Non-pigmented ciliary epithelial cell (primary cell): ENCODE measurements at places on chromosomes 13 and 19.

DNA sequence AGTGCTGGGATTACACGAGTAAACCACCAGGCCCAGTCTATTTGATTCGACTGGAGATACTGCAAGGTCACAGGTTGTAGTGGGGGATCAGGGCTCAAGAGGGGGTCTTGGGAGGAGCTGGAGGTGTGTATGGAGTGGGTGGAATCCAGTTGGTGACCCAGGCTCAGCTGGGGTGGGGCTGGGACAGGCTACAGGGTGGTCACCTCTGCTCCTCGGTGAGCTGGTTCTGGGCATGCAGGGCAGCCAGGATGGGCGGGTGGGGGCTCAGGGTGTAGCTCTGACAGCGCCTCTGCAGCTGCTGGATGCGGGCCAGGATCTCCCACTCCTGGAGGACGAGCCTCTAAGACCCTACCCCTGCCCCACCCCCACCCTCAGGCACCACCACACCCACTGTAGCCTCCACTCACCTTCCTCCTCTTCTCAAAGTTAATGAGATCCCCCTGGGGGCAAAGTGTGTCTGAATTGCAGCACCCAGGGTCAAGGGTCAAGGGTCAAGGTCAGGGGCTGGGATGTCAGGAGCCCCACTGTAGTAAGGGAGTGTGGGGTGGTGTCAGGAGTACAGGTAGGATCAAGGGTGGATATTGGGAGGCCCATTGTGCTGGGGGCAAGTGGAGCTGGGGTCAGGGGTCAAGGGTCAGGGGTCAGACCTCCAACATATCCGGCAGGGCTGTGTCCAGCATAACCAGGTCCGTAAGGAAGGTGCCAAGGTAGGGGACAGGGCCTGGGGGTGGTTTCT lies 17.1 kb downstream of the RGL3 start:
- no peak for DNase-seq

DNA sequence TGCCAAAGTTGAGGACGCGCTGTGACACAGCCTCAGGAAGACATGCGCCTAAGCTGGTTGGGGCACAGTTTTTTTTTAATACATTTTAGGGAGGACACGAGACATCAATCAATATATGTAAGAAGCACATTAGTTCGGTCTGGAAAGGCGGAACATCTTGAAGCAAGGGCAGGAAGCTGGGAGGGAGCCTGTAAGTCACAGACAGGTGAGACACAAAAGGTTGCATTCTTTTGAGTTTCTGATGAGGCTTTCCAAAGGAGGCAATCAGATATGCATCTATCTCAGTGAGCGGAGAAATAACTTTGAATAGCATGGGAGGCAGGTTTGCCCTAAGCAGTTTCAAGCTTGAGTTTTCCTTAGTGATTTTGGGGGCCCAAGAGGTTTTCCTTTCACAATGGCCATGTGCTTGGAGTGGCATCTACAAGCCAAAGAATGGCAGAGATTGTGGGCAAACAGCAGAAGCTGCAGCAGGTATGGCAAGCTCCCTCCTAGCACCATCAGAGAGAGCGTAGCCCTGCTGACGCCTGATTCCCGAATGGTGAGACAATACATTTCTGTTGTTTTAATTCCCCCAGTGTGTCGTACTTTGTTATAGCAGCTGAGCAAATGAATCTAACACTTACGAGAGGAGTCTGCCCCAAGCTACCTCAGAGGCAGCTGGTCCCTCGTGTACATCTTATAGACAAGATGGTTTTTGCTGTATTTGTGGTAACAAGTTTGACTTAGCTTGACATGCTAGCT lies 99.5 kb upstream of the TMTC4 start:
- no peak for DNase-seq

DNA sequence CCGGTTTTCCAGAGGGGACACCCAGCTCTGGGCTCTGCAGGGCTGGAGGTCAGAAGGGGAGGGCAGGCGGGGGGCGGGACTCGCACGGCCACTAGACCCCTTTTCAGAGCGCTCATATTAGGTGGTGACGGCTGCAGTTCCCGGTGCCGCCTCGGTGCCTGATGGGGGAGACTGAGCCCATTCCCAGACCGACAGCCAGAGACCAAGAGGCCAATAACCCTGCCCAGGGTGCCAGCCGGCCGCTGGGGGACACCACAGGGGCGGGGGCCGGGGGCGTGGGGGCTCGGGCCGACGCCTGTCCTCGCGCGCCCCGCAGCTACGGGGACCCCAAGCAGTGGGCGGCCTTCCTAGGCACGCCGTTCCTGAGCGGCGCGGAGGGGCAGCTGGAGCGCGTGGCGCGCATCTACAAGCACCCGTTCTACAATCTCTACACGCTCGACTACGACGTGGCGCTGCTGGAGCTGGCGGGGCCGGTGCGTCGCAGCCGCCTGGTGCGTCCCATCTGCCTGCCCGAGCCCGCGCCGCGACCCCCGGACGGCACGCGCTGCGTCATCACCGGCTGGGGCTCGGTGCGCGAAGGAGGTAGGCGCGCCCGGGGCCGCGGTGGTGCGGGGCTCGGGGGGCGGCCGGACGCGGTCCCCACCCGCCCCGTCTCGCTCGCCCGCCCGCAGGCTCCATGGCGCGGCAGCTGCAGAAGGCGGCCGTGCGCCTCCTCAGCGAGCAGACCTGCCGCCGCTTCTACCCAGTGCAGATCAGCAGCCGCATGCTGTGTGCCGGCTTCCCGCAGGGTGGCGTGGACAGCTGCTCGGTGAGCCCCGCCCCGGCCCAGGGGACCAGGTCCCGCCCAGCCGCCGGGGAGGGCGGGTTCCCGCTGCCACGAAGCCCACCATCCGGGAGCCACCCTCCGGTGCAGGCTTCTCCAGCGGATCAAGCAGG lies 2.4 kb downstream of the TIMM13 start:
- peak; percentile 18 for DNase-seq

GRCh38 chr19:1606138-1606651 lies 933 bp upstream of the UQCR11 start:
- DNase-seq, result no peak

- DNase-seq, result no peak
Measured at GRCh38 chr13:109747524-109747923, 38.9 kb downstream of the IRS2 start.

- no peak for DNase-seq
Measured at GRCh38 chr13:94708031-94708859, 4.1 kb downstream of the SOX21 start.

GRCh38 chr13:110274687-110275086 lies 32.3 kb downstream of the COL4A1 start:
- no peak for DNase-seq

DNA sequence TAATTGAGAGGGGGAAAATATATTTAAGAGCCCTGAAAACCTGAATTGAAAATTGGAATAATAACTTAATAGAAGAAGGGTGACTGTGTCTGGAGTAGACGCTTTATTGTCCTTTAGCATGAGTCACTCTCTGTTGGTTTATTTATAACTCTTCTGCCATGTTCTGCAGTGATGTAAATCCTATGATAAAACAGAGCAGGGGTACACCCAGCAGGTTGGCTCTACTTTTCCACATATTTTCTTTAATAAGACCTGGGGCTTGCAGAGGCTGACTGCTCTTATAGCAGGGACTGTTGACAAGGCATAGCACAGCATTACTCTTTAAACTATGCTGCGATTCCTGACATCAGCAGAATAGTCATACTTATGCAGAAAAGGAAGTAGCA lies 389.9 kb upstream of the PCDH9 start:
- peak; percentile 46 for DNase-seq

- DNase-seq, result no peak
Measured at GRCh38 chr13:45004096-45004495, 14.8 kb downstream of the GPALPP1 start.

- DNase-seq, result no peak
Measured at GRCh38 chr13:66994517-66995202, 235.5 kb downstream of the PCDH9 start.

- DNase-seq, result peak; percentile 100
Measured at GRCh38 chr19:18203863-18204393, at the start of gene RAB3A. RAB3A (minus strand) TSS chr19:18204042; CDS start chr19:18202740, 1,302 bp downstream.

- DNase-seq, result no peak
Measured at GRCh38 chr13:91313581-91313980, 33.9 kb upstream of the MIR17HG start.

- no peak for DNase-seq
Measured at GRCh38 chr13:102260256-102260655, 141.6 kb downstream of the FGF14 start.

DNA sequence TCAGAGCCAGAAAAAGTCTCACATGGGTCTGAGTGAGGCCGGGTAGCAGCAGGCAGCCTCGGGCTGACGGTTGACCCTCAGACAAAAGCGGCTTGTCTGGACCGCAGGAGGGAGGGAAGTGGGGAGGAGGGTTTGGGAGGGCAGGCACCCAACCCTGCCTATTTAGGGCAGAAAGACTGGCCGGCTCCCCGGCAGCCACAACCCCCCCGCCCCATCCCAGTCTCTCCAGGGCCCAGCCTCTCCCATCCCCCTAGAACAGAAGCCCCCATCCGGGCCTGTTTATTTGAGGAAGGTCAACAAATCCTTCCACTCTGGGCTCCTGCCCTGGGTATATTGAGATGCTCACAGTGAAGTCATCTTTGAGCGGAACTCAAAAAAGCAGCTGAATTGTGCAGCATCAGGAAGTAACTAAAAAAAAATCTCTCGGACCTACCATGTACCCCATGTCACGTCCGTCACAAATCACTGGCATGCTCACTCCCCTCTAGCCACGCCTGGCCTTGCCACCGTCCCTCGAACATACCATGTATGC lies 6.3 kb downstream of the DACT3 start:
- DNase-seq, result no peak

DNA sequence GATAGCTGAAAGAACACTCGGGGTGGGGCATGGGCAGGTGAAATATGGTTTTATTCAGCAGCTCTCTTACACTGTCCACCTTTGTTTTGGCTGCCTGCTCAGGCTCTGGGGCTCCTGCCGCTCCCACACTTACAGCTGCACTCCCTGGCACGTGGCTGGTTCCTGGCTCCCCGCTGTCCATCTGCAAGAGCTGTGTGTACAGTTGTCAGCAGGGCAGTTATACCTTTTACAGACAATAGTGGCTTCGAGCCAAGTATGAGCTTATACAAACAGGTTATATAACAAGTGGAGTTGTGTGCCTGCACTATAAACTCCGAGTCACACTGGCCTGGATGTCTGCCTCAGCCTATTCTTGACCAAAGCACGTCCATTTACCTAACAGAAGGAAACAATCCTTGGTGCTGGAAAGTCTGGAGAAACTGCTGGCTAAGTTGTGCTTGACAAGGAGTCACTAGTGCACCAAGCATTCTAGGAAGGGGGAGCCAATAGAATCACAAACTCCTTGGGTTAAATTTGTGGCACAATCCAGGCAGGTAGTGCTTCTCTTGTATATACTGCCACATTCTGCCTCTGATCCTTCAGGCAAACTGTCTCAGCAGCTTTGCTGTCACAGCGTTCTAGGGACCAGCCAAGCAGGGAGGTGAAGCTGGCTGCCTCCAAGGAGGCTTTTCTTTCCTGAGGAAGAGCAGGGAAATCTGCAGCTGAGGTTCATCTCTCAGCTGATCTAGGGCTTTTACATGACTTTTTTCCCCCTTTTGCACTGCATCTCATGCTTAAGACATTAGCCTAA lies 68.2 kb downstream of the NHLRC3 start:
- DNase-seq, result no peak

DNA sequence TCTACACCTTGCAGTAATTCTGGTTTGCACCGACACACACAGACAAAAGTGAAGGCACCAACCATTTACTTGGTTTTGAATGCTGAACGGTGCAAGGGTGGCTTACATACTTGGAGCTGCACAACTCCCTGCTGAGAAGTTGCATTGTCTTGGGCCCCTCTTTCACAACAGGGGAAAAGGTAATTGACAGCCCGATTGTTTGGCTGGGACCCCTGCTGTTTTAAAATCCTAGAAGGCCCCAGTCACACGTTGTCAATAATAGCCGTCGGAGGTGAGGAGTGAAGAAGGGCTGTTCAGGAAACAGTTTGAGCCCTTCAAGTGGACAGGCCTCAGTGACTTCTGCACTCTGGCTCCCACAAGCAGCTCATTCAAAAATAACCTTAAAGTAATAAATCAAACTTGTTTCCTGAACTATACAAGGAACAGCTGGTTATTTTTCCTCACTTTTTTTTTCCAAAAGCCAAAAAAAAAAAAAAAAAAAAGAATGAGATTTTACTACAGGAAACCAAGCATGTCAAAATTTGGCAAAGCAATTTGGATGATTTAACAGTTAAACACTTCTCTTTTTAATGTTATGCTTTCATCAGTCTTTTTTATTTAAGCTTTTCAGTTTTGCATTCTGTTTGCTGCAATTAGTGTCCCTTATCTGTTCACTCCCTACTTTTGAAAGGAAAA lies 19.0 kb upstream of the SPRY2 start:
- DNase-seq, result no peak

DNA sequence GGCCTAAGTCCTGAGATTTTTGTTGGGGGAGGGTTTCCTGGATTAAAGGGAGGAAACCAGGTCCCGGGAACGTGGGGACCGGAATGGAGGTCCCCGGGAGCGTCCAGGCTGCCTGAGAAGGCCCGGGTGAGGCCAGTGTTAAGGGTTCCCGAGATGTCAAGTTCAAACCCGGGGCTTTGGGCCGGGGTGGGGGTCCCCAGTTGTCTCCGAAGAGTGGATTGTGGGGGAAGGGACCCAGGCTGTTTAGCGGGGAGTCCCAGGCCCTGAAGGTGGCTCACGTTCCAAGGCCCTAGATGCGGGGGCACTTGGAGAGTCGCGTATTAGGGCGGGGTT lies 262 bp downstream of the COX7A1 start:
- DNase-seq, result no peak

GRCh38 chr13:64314331-64314730 lies 2898.7 kb upstream of the PCDH20 start:
- DNase-seq, result peak; percentile 24

GRCh38 chr19:34772697-34773554 lies at the start of gene ZNF599:
ZNF599 (minus strand) TSS chr19:34773215; CDS start chr19:34772841, 374 bp downstream.
- DNase-seq, result peak; percentile 61

- no peak for DNase-seq
Measured at GRCh38 chr13:79386125-79386826, 19.8 kb downstream of the RBM26 start.

DNA sequence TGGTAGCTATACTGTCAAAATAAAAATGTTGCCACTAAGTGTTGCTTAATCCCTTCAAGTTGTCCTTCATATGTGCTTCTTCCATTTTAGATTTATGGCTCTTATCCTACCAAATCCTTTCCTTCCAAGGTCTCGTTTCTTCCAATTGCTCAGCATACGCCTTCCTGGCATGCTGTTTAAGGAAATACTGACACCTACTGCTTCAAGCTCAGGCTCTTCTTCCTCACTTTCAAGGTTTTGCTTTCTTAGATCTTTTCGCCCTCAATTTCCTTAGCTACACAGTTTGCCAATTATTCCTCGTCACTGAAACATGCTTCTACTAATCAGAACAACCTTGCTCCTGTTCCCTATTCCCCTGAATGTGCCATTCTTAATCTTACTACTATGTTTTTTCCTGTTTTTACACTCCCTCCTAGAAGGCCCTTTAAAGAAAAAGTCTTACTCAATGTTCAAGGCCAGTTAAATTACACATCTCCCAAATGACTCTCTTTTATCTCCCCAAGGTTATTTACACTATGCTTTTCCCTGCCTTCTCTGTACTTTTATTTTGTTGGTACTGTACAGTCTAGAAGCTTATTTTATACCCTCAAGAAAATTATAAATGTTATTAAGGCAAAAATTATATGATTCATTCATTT lies 343.1 kb downstream of the MZT1 start:
- DNase-seq, result no peak

DNA sequence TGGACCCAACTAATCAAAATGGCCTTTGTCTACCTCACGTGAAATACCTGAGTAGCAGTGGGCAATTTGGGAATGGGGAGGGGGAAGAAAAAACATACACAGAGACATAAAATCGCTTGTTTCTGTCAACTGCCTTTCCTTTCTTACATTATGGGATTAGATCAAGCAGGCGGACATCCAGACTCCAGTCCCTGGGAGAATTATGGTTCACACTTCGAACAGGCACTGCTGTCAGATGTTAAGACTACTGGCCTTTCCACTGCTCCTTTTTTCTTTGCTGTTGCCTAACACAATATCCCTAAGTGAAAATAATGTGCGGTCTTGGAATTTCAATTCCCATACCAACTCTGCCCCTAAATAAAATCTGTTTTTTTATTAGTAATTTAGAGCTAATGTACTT lies 1719.7 kb upstream of the SLC10A2 start:
- DNase-seq, result no peak
